ENCODE measurements at places on chromosomes 6 and 20.

- no peak for DNase-seq
Observed at GRCh38 chr6:145848541-145848940, 33.9 kb upstream of the FBXO30 start.

- DNase-seq = no peak
Observed at GRCh38 chr20:13118676-13119075, 102.4 kb upstream of the ISM1 start.

DNA sequence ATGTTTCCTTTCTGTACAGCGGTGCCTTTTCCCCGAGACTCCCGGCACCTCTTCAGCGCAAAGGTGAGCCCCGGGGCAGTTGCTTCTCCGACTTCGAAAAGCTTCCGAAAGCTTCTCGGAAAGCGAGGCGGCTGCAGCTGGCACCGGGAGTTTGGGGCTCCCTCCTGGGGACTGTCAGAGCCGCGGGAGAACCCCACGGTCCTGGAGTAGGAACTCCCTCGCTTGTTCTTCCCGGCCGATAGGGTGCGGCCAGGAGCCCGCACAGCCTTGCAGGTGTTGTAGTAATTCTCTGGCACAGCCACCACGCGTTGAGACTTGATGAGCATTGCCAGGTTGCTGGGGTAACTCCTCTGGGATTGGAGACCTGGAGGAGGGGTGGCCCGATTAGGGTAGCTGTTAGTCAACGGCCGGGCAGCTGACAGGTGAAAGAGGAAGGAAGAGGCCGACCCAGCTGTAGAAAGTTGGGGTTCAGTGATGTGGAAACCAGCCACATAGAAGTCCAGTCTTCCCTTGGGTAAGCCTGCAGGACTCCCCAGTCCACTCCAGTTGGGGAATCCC lies 721 bp downstream of the KDM1B start:
- peak; percentile 69 for DNase-seq

GRCh38 chr20:25490656-25491445 lies 83.4 kb downstream of the GINS1 start:
- no peak for DNase-seq

GRCh38 chr6:1586256-1586655 lies 23.5 kb upstream of the FOXC1 start:
- DNase-seq = no peak

DNA sequence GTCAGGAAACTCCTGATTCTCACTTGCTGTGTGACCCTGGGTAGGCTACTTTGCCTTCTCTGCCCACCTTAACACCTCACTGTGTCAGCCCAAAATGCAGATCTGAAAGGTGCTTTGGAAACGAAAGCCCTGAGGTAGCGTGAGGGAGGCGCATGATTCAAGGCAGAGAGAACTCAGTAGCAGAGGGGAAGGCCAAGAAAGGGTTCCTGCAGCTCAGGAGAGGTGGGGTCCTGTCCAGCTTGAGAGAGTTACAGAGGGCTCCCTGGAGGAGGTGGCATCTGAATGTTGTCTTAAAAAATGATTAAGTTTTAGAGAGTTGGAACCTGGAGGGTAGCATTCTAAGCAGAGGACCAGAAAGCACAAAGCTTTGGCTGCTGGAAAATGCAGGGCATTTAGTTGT lies 13.6 kb downstream of the TGM2 start:
- DNase-seq = no peak

DNA sequence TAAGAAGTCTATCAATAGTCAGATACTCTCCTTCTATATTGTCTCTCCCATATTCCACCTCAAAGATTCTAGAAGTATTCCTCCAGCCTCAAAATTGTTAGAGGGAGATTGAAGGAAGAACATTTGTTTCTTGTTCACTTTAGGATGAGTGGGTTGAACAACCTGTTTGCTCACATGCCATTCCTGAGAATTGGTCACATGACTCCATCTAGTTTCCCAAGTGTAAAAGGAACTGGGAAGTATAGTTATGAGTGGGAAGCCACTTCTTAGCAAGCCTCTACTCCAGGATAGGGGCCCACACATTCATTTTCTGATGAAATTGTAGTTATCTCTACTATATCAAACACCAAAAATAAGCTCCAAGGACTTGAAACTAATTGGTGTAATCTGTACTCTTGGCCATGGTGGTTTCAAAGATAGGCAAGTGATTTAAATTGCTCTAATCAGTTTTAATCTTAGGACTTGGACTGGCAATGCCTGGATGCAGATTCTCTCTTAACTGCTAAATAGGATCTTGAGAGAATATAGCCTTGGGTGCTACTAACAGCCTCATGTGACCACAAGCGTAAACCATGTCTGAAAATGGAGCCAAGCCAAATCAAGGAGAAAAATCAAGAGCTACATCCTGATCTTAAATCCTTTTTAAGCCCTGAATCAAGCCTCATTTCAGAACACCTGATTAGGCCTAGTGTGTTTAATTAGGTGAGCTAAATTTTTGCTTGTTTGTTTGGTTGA lies 758.7 kb upstream of the MAN1A1 start:
- no peak for DNase-seq

- no peak for DNase-seq
Observed at GRCh38 chr6:151807513-151808370, at the start of gene ESR1. Gene ESR1 (plus strand): TSS chr6:151807682. CDS start chr6:151807913, 231 bp downstream.

Data from suppressor macrophage treated with lipopolysaccharide for 1 hour (primary cell).